Astrocyte (in vitro differentiated cells and primary cell): ENCODE measurements at places on chromosomes 3 and 15.

GRCh38 chr3:181050738-181051137 lies 61.2 kb upstream of the DNAJC19 start:
- DNase-seq, result no peak

- no peak for DNase-seq
Observed at GRCh38 chr15:95733931-95734330, 596.6 kb upstream of the NR2F2 start.

- DNase-seq, result peak; percentile 27
Observed at GRCh38 chr15:60592371-60593169, 113.6 kb upstream of the ICE2 start.

DNA sequence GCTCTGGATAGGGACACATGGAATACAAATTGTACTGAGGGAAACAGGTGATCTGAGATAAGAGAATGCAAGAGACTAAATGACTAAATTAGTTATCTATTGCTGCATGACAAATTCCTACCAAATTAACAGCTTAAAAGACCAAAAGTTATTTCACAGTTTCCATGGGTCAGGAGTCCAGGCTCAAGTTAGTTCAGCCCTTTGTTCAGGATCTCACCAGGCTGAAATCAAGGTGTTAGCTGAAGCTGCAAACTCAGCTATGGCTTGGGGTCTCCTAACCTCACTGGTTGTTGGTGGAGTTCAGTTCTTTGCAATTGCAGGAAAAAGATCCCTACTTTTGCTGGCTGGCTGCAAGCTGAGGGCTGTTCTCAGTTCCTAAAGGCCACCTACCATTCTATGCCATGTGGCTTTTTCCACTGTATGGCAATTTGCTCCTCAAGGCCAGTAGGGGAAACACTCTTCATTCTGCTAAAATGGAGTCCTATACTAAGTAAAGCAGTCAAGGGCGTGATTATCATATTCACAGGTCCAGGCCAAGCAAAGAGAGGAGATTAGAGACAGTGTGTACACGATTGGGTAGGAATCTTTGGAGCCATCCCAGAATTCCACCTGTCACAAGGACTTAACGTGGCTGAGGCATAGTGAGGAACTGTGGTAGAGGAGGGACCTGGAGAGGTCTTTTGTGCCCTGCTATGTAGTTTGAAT lies 53.7 kb downstream of the THRB start:
- no peak for DNase-seq

DNA sequence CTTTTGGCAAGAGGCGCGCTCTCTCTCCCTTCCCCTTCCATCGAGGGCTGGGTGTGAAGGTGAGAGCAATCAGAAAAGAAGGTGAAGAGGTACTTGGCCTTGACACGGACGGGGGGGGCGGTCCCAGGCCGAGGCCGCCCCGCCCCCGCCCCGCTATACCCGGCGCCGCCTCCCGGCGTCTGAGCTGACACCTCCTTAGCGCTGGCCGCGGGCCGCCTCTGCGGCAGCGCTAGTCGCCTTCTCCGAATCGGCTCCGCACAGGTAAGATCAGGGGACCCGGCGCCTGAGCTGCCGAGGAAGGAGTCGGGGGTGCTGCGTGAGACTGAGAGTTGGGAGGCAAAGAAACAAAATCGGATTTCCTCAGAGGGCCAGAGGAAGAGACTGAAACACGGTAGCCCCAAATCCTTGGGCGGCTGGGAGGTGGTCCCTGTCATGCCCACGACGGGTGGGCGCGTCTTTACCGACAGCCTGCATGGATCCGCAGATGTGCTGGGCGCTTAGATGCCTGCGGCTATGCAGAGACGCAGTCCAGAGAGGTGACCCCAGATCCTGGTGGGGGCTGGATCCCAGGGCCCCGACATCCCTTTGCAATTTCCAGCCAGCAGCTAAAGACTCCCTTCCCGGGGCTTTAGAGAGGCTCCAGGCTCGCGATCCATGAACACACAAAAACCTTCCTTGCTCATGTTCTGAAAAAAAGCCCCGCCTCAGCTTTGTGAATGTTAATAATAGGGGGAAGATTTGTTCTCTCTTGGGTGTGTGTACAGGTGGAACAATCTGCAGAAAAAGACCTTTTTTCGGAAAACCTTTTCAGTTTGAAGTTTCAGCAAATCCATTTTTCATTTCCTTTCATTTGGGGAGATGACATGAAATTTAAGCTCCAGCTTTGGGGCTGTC lies at the start of gene ENTPD3:
ENTPD3 (plus strand) TSS at position 184 of the 894 bp plus-strand sequence. CDS start 874 bp downstream, outside the sequence.
- no peak for DNase-seq

DNA sequence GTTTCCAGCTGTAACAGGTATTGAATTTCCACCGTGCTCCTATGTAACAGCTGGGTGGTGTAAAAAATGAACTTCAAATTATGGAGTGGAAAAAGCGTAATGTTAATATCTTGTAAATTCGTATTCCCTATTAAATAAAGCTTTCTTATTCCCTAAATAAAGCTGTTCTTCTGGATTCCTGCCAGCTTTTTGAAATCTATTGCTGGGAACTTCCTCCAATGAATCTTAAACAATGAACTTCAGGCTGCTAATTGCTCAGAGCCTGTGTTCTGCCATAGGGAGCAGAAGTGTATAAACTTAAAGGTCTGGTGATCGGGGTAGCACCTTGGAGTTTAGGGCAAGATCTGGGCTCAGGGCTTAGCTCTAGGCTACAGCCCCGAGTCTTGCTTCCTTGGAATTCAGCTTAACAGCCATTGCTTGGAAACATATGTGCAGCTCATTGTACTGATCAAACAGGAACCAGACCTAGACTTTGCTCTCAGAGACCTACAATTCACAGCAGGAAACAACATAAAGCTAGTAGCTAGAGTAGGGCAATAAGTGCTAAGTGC lies 1.4 kb downstream of the ARL14 start:
- no peak for DNase-seq

DNA sequence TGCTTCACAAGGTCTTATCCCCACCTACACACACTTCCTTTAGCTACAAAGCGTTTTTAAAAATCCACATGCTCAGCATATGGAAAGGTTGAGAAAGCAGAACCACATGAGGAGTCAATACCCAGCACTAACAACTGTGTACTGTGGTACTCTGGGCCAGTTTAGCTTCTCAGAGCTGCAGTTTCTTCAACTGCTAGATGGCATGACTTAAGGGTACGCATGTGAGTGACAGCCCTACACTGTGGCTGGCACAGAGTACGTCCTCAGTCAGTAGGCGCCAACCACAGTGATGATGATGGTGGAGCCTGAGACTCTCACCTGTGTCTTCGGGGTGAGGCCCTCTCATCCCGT lies 17.4 kb downstream of the CCDC12 start:
- DNase-seq, result no peak

GRCh38 chr3:117630469-117630868 lies 920.9 kb downstream of the TUSC7 start:
- DNase-seq, result no peak

DNA sequence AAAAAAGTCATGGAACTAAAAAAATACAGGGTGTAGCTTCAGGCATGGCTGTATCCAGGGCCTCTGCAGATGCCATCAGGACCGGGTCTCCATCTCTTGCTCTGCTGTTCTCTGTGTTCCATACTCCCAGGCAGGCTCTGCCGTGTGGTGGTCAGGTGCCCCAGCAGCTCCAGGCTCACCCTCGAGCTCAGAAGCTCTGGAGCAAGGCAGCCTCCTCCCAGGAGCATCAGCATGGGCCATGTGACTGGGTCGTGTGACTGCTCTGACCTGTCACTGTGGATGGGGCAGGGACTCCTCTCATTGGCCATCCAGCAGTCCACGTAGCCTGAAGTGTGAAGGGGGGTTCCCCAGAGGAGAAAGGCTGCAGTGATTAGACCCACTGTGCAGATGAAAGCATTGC lies 8.5 kb downstream of the FBLN2 start:
- DNase-seq, result no peak

- no peak for DNase-seq
Observed at GRCh38 chr3:134369861-134370596, 4.2 kb downstream of the AMOTL2 start.

DNA sequence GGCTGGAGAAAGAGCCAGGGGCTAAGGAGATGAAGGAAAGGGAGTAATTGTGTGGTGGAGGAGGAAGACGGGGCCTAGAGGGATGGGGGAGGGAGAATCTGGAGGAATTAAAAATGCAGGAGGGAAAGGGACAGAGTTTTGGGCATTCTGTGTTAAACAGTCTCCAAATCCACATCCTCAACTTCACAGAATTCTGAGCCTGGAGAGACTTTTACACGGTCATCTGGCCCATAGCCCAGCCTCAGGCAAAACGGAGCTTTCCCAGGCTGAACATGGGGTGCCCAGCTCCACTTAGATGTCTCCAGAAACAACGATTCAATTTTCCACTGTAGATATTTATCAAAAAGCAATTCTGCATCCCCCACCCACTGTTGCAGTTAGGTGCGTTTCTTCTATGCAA lies 137.6 kb upstream of the HACD2 start:
- no peak for DNase-seq

- peak; percentile 33 for DNase-seq
Observed at GRCh38 chr3:190180268-190180667, 59.6 kb upstream of the P3H2 start.

DNA sequence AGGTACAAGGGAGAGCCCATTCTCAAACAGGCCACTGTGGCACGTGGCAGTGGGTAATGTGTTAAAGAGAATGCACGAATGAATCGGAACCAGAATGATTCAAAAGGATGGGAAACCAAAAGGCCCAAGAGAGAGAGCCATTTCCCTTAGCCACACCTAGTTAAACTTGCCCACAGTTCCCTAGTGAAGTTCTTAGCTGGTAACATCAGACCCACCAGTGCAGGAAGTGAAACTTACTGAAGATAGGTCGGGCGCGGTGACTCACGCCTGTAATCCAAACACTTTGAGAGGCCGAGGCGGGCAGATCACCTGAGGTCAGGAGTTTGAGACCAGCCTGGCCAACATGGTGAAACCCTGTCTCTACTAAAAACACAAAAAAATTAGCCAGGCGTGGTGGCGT lies 97.1 kb downstream of the MEX3B start:
- no peak for DNase-seq

DNA sequence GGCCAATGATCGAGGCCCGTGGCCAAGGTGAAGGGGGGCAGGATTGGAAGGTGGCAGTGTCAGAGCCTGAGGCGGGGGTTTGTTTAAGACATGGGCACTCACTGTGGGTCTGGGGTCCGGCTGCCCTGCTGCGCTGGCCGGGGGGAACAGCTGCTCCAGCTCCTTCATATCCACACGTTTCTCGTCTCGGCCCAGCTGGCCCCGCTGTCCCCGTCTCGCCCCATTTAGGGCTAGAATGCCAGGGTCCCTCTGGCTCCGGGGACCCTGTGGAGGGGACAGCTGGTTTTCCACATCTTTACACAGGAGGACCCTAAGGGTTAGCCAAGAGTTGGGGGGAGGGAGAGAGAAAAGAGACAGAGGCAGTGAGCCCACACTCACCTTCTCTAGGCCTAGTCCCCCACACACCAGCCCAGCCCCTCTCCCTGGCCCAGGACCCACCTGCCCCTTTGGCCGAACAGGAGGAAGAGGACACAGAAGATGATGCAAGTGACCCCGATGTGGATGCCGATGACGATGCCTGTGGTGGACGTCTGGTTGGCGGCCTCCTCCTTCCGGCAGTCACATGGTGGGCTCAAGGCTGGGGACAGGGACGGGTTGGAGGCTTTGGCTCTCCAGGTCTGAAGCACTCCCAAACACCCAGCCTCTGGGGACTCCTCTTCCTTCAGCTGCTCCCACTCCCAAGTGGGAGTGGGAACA lies 25.0 kb downstream of the RNU5B-1 start:
- no peak for DNase-seq

DNA sequence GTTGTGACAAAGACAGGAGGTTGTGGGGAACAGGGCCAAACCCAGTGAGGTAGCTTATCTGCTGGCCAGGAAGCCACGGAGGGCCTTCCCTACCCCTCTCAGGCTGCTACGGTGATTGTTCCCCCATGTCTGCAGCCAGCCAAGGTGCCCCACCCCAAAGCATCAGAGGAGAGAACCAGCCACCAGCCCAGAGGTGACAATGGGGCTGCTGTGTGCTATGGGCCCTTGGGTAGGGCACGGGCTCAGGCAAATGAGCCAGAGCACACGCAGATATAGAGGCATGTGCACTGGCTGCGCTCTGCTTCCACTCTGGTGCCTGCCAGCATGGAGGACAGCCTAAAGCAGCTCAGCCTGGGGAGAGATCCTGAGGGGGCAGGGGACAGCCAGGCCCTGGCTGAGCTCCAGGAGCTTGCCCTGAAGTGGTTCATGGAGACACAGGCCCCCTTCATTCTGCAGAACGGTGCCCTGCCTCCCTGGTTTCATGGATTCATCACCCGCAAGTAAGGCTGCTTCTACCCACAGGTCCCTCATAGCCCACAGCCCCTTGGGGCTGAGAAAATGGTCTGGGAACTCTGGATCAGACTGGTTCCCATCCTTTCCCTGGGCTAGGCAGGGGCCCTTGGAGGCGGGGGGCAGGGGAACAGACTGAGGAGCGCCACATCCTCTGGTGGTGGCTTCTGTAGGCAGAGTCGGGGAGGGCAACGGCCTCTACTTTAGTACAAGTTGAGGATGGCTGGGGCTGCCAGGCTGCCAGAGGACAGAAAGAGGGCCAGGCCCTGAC lies at the start of gene SH2D7:
SH2D7 (plus strand) TSS at position 301 of the 781 bp plus-strand sequence; CDS start at position 325, 24 bp downstream.
- DNase-seq, result peak; percentile 18

GRCh38 chr15:62573876-62574275 lies 408.8 kb upstream of the C2CD4B start:
- no peak for DNase-seq

DNA sequence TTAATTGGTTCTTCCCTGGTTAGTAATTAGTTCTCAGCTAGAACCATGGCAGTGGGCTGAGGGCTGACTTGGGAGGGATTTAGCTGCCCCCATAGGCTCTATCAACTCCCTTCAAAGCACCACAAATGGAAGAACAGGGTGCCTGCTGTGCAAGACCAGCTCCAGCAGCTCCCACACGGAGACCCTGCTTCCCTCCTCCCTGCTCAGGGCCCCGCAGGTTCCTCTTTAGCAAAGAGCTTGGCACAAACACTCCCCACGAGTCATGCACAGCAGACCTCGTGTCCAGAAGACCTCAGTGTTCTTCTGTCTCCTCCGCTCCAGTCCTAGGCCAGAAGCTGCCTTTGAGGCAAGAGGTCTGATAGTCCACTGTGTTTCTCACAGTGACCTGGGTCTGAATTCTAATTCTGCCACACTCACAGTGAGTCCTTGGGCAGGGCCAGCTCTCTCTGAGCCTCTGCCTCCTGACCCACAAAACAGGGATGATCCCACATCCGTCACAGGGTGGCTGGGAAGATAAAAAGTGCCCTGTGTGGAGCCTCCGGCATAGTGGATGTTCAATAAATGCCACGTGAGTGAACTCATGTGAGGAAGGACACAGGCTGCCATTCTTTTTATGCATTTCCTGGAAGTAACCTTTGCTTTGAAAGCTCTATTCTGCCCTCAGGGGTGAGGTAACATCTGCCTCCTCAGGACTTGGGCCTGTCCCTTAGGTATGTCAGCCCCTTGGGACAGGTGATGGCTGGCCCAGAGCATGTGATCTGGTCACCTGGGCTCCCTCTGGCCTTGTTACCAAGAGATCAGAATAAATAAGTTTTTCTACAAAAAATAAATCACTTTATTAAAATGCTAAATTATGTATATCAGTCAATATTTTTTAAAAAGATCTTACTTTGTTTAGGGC lies 7.6 kb downstream of the RAB6B start:
- DNase-seq, result no peak

DNA sequence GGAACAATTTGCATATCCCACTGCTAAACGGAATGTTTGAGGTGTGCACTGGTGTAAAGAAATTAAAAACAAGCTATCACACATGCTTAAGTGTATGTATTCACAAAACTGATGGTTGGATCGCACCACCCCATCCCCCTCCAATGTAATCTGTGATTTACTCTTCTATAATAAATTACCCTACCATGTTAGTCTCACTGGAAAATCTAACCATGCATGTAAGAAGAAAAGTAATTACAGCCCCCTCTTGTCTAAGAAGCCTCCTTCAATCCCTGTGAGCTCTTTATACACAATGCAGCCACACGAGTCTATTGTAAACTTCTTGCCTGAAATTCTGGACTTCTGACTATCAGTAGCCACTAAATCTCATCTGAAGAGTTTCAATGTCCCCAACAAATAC lies 173.6 kb downstream of the ZBTB20 start:
- no peak for DNase-seq
